ENCODE measurements at places on chromosomes 4 and X.

- DNase-seq, result no peak
Observed at GRCh38 chr4:52868133-52868532, 6.0 kb downstream of the RASL11B start.

GRCh38 chr4:128502818-128503527 lies 215.4 kb upstream of the PGRMC2 start:
- no peak for DNase-seq

GRCh38 chr4:33381816-33382215 lies 2661.6 kb downstream of the PCDH7 start:
- no peak for DNase-seq

DNA sequence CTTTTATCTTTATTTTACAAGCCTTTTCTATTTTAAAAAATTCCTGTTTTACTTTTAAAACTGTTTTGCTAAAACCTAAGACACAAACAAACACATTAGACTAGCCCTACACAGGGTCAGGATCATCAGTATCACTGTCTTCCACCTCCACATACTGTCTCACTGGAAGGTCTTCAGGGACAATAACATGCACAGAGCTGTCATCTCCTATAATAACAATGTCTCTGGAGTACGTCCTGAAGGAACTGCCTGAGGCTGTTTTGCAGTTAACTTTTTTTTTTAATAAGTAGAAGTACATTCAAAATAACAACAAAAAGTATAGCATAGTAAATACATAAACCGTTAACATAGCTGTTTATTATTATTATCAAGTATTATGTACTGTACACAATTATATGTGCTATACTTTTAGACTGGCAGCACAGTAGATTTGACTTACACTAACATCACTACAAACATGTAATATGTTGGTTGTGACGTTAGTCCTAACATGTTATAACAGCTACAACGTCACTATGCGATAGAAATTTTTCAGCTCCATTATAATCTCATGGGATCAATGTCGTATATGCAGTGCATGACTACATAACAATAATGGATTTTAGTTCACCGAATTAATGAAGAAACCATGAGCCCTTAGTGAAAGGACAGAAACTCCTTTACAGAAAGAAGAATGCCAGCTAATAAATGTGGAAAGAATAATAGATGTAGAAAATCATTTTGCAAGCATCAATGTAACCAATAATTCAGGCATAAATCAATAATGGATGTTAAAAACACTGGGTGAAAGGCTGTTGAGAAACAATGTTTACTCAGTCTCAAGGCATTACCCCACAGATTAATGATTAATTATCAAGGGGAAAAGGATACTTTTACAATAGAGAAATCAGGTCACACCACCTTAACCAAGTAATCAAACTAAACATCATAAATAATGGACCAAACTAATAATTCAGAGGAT lies 49.2 kb downstream of the FBXW7 start:
- no peak for DNase-seq

- DNase-seq, result no peak
Observed at GRCh38 chrX:112612558-112612957, 67.2 kb downstream of the LHFPL1 start.

DNA sequence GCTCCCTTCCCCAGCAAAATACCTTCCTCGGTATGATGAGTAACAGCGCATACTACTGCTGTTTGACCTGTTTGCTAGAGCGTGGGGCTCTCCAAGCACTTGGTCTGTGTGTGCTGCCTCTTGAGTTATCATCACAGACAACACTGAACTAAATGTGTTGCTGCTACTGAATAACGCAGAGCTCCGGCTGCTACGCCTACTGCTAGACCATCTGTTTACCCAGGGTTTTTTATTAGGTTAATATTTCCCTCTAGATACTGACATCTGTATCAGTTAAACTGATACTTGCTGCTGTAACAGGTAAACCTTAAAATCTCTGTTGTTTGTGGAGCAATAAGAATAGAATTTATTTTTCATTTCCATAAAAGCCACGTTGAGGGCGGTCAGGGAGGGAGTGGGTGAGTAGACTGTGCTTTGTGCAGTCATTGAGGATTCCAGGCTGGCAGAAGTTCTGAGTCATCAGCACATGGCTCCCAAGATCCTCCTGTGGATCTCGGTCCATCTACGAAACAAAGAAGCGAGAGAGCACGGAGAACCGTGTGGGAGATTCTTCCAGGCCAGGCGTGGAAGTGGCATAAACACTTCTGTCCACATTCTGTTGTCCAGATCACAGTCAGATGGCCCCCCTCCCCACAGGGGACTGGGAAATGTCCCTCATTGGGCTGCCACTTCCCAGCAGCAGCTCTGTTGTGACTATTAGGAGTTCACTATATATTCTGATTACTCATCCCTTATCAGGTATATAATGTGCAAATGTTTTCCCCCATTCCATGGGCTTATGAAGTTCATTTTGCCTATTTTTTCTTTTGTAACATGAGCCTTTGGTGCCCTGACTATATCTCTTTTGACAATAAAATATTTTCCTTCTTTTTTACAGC lies 14.1 kb downstream of the GRK4 start:
- no peak for DNase-seq

- no peak for DNase-seq
Observed at GRCh38 chr4:154738426-154738825, 5.4 kb upstream of the LRAT start.

DNA sequence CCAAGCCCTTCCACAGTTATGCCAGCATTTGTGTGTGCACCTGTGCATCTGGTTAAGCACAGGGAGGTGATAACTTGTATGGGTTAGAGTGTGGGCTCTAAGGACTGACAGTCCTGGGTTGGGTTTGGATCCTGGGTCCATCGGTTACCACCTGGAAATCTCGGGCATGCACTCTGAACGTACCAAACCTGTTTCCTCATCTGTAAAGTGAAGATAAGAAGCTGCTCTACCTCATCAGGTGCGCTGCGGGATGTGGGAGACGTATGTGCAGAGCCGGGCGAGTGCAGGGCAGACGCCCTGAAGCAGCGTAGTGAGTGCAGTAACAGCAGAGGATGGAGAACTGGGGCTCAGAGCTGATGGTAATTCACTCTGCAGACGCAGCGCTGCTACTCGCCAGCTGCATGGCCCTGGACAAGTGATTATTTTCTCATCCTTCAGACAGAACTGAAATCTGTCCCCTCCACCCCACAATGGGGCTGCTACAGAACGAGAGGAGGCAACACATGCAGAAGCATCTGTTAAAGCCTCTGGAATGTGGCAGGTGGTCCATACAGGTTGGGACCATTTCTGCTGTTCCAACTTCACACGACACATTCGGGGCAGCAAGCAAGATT lies 64.4 kb downstream of the HADH start:
- DNase-seq, result no peak

- no peak for DNase-seq
Observed at GRCh38 chrX:41064018-41064417, 21.2 kb upstream of the USP9X start.

GRCh38 chr4:22962295-22962694 lies 269.6 kb downstream of the GBA3 start:
- DNase-seq, result no peak

- no peak for DNase-seq
Observed at GRCh38 chr4:8601086-8601485, 8.5 kb downstream of the CPZ start.

DNA sequence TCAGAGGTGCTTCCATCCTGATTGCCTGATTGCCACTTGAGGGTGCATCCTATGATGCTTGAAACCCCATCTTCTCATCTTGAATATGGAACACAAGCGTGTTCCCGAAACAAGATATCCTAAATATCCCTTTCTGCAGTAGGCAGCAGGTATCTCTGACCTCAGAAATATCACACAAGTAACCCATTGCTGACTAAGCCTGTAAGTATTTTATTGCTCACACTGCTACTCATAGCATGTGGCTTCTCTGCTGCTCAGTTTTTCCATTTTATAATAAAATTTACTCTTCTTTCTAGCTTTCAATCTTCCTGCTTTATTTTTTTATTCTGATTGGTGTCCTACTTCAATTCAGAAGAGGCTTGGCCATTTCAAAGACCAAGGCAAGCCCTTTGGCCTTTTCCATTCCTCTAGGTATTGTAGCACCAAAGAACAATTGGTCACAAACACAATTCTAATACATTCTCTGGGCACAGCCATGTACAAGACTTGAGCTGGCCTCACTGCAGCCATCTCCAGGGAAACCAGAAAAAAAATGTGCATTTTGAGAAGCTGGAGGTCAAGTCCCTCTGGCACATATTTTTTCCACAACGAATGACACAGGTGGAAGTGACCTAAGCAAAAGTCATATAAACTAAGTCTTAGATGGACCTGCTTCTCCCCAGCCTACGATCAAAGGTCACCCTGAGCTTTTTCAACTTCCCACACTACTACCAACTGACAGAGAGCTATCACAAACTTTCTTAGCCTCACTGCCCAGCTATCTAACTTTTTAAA lies 107.0 kb downstream of the OR13H1 start:
- DNase-seq, result no peak

DNA sequence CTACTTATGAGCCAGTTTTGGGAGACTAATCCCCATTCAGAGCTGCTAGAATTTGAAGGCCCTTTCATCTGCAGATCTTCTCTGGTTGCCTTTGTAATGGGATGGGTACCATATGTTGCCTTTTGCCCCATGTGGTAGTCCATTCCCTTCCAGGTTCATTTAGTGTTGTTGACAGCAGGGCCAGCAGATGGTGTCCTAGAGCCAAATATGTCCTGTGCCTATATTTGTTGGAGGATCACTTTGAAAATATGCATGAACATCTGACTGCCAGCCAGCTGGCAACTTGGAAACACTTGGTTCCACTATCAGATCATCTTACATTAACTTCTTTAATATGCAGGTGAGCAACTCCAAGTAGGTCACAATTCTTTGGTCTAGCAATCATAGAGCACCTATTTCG lies 30.4 kb downstream of the CFAP299 start:
- peak; percentile 19 for DNase-seq

DNA sequence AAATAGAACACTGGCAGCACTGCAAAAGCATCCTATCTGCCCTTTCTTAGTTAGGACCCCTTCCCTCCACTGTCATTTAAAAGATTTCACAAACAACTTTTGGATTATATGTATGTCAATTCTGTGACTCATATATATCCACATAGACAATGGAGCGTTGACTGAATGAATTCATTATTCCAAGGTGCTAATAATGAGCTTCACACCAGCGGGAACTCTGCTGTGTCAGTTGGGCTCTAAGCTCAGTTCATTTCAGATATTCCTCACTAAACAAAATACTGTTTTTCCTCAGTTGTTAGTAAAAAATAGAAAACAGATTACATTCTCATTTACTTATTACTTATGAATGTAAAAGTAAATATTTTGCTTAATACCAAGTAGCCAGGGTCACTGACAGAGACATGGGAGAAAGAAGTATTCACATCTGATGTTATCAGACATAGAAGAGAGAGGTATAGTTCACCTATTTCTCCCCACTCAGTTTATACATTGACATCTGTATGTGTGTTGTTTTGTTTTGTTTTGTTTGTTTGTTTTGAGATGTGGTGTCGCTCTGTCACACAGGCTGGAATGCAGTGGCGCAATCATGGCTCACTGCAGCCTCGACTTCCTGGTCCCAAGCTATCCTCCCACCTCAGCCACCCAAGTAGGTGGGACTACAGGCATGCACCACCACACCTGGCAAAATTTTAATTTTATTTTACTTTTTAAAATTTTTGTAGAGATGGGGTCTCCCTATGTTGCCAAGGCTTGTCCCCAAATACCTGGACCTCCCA lies 10.9 kb downstream of the NFKB1 start:
- DNase-seq, result no peak

DNA sequence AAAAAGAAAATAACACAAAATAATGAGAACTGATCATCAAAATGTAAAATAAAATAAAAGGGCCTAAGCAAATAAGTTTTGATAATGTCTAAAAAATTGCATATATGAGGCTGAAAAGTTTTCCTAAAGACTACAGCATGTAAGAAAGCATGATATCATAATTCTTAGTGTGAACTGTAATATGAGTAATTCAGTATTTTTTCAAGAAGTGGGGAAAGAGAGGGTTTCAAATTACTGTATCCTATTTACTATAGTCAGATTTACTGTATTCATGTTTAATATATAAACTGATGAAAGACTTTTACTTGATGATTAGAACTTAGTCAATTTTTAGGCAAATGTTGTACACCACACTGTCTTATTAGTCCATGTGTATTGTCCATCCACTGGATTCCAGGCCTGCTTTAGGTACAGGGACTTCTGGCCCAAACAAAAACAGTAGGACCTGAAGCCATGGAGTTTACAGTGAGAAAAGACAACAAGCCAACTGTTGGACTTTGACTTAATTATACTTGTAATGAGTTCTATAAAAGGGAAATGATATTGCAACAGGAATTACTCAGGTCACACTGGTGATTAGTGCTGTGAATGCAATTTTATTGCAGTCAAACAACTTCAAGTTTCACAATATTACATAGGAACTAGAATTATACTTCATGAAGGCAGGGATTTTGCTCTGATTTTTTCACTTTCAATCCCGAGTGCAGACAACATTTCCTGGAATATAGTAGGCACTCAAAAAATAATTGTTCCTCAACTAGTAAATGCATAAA lies 517.7 kb upstream of the GALNT7 start:
- no peak for DNase-seq

GRCh38 chr4:56870946-56871345 lies 36.8 kb upstream of the REST start:
- no peak for DNase-seq

DNA sequence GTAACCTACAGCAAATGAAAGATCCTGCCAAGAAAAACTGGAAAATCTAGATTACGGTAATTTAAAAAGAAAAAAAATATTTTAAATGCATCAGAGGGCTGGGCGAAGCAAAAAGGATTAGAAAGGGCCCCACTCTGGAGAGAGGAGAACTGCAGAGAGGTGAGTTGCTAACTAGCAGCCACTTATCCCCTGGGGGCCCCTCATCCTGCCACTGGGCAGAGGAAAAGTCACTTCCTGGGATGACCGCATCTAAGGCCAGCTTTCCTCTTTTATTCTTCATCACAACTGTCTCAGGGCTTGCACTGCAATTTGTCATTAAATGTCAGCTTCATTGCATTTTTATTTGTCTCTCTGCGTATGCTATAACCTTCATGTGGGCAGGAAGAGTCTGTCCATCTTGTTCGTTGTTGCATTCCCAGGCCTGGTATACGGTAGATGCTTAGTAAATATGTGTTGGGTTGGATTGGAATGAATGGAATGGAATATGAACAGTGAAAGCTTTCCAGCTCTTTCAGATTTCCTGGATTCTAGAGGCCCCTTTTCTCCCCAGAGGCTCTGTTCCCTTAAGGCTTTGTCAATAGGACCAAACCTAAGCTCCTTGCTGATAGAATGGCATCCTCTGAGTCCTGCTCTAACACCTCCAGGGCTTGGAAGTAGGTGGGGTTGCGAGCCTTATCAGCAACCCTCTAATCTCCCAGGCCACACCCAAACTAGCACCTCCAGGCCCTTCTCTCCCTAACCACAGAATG lies 58.9 kb downstream of the TLR10 start:
- DNase-seq, result no peak

GRCh38 chr4:59195839-59196238 lies 2004.3 kb upstream of the ADGRL3 start:
- DNase-seq, result no peak

Data from stimulated activated CD8-positive, alpha-beta memory T cell treated with anti-CD3 and anti-CD28 coated beads, Interleukin-2, amount 100 ng/mL, for 1 hour (primary cell).